ENCODE measurements at places on chromosomes 16 and 17.

DNA sequence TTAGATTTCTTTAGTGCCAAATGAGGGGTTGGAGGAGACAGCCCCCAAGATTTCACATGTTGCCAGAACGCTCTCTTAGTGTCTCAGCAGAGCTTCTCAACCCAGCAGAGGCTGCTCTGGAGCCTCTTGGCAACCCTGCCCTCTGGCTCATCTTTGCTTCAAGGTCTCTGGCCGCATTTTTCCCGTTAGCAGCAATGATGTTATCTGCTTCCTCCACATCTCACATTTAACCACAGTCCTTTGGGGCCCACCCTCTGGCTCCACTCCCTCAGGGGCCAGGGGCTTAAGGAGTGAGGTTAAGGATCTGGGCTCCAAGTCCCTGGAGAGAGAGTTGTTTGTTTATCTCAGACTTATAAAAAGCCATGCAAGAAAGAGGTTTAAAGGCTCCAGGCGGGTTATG is 3.3 kb upstream of the XYLT1 start:
- DNase-seq: no peak

DNA sequence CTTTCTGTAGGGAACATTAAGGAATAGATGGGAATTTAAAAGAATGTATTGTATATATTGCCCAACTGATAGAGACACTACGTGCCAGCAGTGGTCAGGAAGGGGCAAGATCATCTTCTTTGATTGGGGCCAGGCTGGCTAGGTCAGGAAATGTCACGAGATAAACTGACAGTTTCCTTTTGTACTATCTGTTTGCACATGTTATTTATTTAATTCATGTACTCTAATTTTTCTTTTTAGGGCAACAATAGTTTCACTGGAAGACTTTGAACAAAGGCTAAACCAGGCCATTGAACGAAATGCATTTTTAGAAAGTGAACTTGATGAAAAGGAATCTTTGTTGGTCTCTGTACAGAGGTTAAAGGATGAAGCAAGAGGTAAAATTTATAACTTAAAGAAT is 12.6 kb downstream of the NDEL1 start:
- no peak for DNase-seq

DNA sequence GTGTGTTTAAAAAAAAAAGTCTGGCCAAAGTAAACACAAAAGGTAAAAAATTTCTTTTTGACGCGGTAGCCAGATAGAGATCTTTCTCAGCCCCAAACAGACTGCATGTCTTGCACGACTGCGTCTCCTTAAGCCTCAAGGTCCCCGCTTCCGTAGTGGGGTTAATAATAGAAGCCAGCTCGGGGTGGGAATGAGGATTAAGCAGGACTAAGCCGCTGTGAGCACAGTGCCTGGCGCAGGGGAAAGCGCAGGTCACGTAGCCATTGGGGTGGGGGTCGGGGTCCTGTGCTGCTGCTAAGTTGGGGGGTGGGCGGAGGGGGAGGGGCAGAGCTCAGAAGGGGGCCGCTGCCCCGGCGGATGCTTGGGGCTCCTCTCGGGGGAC is 521 bp downstream of the GGA2 start:
- DNase-seq: peak; percentile 35

DNA sequence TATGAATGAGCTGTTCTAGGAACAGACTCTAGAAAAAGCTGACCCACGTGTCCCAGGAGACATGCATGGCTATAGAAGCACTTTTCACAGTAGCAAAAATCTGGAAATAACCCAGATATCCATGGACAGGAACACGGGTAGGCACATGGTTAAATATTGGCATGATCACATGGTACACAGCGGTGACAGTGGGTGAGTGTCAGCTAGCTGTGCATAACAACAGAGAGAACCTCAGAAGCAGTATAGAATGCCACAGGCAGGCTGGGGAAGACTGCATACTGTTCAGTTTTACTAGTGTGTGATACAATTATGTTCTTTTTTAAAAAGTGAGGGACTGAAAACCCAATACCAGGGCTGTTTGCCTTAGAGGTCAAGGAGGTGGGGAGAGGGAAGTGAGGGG is 31.4 kb downstream of the EPN2 start:
- DNase-seq: no peak

GRCh38 chr16:546909-547770 is 13.1 kb upstream of the PRR35 start:
- DNase-seq: peak; percentile 35

Data from CD4-positive, alpha-beta T cell treated with Interleukin-2 at 100 ng/mL for 4 hours (primary cell).